ENCODE measurements at places on chromosomes 4 and X.

- no peak for DNase-seq
Measured at GRCh38 chr4:26823583-26823982, 37.1 kb upstream of the STIM2 start.

- DNase-seq, result no peak
Measured at GRCh38 chrX:13499736-13500135, 69.7 kb upstream of the EGFL6 start.

DNA sequence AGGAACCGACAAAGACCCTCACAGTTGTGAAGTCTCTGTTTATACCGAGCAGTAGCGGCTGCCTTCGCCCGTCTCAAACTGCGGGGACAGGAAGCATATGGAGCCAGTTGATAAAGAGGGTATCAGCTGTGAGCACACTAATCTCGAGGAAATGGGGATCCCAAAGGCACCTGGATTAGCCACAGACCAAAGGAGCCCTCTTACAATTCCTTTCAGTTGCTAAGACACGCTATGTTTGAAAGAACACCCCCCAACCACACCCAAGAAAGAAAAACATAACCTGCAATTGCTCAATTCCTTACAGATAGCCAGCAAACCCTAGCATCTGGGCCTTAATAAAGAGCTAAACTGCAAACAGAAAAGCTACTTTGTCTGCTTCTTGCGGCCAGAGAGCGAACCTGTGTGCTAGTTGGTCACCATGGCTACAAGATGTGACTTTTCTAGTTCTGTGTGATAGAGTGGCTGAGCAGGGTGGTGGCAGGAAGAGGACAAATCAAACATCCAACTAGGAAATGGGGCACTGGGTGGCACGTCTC, 23.3 kb upstream of the CHRNA9 start:
- DNase-seq, result no peak

- no peak for DNase-seq
Measured at GRCh38 chr4:108681321-108681809, 31.0 kb downstream of the OSTC start.

GRCh38 chr4:82293304-82293703, 80.5 kb downstream of the HNRNPD start:
- no peak for DNase-seq

DNA sequence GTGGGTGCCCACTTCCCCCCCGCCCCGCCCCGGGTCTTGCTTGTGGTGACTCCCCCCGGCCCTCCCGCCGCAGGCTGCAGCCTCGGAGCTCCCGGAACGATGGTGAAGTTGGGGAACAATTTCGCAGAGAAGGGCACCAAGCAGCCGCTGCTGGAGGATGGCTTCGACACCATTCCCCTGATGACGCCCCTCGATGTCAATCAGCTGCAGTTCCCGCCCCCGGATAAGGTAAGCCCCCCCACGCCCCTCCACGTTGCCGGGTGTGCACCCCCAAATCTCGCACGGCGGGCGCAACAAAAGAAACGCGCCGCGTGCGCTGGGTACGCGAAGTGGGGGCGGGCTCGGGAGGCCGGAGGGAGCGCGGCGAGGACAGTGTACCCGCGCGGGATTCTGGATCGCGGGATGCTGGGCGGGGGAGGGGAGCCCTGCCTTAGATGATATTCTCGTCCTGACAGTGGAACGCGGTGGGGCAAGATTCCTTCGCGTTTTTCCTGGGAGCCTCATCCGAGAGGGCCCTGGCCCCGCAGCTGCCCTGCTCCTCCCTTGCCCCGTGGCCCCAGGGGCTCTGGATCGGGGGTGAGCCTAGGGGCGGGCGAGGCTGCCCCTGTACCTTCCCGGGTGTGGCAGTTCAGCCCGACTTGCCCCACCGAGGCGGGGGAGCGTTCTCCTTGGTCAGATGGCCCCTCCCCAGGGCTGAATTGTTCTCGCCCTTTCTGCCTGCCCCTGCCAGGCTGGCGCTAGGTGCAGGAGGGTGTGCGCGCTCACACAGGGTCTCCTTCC, 819 bp downstream of the NSG1 start:
- no peak for DNase-seq

DNA sequence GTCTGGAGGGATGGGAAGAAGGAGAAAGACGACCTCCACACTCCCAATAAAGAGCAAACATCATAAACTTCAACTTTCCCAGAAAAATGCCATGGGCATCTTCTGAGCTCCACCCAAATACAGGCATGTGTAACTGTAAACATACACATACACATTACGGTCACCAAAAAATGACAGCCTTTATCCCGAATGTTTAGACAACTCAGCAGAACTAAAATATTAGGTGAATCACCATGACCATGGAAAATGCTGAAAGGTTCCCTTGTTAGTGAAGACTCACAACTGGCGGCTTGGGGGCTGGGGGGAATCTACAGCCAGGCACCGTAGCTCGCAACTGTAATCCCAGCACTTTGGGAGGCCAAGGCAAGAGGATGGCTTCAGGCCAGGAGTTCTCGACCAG, 33.0 kb downstream of the PRKX start:
- DNase-seq, result no peak

GRCh38 chrX:154010330-154011087, 9.2 kb downstream of the IRAK1 start:
- no peak for DNase-seq

DNA sequence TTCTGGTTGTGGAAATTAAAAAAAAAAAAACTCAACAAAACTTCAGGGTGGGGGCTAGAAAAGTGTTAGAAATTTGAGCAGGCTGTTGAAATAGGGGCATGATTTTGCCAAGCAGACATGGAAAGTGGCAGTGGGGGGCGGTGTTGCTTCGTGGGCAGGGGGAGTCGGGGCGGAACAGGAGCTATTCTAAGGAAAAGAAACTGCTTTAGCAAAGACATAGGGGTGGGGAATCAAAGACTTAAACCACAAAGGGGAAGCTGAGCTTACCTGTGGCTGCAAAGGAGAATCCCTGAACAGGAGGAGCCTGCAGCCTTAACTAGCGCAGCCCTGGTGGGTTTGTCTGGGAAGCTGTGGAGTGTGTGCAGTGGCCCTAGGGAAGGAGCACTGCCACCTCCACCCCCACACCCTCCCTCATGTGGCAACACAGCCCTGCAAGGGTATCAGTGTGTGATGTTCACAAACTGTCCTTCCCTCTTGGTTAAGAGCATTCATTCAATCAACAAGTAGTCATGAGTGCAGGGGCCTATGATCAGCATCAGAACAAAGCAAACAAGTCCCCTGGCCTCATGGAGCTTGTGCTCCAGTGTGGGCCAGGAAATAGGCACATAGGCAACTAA, 20.5 kb downstream of the SEL1L3 start:
- DNase-seq, result no peak

- DNase-seq, result peak; percentile 31
Measured at GRCh38 chr4:5409237-5409636, 299.1 kb downstream of the EVC2 start.

DNA sequence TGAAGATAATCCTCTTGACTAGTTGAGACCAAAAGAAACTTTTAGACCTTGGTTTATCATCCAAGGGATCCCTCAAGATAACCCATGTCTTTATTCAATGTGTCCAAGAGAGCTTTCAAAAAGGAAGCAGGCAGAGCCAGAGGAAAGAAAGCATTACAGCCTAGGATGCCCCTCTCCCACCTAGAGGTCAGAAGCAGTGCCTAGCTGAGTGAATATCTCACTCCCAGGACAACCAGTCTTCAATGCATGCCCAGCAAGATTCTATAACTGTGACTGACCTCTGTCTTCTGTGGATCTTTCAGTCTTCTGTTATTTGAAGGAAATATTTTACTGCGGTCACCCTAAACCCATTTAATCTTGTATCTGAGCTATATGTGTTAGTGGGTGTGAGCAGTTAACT, 537.2 kb upstream of the CPEB2 start:
- DNase-seq, result no peak

GRCh38 chrX:36898301-36898700, 109.9 kb upstream of the FAM47C start:
- DNase-seq, result peak; percentile 0

- DNase-seq, result peak; percentile 42
Measured at GRCh38 chr4:5399790-5400421, 308.5 kb downstream of the EVC2 start.

- no peak for DNase-seq
Measured at GRCh38 chrX:77061022-77061421, 386.2 kb upstream of the FGF16 start.

DNA sequence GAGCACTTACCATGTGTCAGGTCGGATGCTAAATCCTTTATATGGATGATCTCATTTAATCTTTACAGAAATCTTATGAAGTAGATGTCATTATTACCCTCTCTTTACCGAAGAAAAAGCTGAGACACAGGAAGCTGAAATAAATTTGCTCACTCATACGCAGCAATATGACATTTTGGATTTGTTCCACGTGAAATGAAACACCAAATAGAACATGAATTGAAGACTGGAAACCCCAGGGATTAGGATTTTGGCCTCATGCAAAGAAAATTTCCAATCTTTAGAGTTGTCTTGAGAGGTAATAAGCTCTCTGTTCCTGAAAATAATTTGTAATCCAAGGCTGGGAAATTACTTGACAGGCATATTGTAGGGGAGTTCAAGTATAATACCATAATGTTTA, 354.4 kb upstream of the CLNK start:
- DNase-seq, result no peak

DNA sequence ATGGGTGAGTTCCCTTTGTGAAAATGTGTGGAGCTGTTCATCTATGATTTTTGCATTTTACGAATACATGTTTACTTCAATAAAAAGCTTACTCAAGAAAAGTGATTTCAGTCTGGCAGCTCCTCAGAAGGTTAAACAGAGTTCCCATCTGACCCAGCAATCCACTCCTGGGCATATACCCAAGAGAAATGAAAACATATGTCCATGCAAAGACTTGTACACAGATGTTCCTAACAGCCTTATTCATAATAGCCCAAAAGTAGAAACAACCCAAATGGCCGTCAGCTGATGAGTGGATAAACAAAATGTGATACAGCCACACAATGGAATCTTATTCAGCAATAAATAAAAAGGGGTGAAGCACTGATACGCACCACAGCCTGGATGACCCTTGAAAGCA, 20.8 kb downstream of the CLCN4 start:
- DNase-seq, result no peak

DNA sequence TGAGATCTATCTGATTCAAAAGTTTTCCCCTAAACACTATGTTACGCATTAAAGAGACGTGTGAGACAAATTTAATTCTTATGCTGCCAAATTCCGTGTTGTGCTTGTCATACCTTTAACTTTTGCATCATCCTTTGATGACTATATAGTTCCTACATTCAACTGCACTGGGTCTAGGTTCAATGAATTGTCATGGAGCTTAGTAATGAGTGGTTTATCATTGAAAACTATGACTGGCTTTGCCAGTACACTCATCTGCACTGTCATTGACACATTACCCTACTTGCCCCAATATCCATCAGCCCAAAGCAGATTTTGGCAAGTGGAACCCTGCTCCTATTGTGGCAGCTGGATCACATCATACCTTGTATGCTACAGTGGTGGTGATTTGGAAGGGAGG, 882.9 kb upstream of the SLIT2 start:
- DNase-seq, result no peak

DNA sequence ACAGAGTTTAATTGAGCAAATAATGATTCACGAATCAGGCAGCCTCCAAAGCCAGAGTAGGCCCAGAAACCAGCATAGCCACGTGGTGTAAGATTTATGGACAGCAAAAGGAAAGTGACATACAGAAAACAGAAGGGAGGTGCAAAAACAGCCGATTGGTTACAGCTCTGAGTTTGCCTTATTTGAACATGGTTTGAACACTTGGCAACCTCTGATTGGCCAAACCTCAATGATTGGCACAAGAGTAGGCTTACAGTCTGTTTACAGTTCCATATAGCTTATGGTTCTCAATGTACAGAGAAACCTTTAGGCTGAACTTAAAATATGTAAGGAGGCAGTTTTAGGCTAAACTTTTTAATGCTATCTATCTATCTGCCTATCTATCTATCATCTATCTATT, 394.8 kb downstream of the CFAP47 start:
- no peak for DNase-seq

GRCh38 chrX:45743906-45744625, 543.4 kb upstream of the DIPK2B start:
- no peak for DNase-seq

DNA sequence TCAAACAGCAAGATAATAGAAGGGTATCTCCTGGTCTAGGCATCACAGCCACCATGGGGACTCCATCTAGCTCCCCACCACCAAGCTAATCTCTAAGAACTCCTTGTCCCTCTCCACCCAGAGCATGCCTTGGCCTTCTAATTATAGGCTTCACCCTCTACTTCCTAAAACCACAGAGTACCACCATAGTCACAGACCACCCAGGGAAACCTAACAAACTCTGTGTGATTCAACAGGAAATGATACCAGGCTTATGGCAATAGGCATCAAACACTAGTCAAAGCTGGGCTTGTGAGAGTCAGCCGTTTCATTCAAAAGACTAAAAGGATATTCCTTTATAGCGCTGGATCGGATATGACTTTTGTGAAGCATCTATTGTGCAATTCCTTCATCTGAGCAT, 91.5 kb upstream of the NALF2 start:
- no peak for DNase-seq
